ENCODE measurements at places on chromosomes 3 and 15.

DNA sequence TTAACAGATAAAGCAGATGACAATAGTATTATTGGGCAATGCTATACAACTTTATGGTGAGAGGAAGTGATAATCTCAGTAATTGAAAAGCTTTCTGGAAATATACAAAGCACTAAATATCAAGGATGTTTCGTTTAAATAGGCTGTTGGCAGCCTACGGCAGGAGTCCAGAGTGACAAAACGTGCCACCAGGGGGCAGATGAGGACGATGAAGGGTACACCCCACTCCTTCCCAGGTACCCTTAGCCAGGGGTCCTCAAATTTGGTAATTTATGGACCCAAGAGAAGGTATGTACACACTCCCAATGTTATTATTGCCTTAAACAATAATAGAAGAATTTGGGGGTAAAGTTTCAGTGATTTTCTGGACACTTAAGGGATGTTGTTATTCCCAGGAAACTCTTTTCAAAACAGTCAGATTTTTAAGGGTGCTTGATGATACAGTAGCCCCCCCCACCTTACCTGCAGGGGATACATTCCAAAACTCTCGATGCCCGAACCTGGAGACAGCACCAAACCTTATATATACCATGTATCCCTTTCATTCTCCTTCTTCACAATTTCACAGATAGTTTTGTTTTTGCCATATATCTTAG is 1.4 kb upstream of the MAGEL2 start:
- no peak for DNase-seq

GRCh38 chr3:129112308-129113052 is 9.1 kb downstream of the RAB43 start:
- no peak for DNase-seq

GRCh38 chr3:66933233-66933632 is 64.9 kb upstream of the KBTBD8 start:
- DNase-seq, result no peak

- no peak for DNase-seq
These were observed 294.7 kb downstream of the OXSM start for GRCh38 chr3:26084629-26085028.

DNA sequence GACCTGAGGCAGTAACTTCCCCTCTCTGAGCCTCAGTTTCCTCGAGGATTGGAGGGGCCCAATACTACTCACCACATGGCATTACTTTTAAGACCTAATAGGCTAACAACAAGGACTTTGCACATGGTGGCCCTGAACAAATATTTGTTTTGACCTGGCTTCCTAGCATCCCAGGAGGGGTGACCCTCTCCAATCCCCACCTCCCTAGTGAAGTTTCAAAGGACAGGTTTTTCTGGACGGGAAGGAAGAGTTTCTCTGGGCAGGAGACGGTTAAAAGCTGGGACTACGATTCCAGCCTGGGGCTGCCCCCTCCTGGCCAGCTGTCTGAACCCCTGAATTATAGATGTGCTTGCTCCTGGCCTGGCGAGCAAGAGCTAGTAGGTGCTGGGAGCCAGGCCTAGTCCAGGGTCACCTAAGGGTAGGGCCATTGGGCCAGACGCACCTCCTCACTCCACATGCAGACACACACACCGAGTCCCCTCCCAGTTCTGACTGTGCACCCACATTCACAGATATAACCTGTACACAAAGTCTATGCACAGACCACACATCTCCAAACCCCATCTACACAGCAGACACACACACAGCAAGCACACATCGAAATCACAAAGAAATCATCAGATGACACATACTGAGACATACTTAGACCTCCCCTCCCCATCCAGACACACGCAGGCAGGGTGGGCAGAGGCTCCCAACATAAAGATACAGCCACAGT is 2.7 kb upstream of the ISL2 start:
- no peak for DNase-seq

DNA sequence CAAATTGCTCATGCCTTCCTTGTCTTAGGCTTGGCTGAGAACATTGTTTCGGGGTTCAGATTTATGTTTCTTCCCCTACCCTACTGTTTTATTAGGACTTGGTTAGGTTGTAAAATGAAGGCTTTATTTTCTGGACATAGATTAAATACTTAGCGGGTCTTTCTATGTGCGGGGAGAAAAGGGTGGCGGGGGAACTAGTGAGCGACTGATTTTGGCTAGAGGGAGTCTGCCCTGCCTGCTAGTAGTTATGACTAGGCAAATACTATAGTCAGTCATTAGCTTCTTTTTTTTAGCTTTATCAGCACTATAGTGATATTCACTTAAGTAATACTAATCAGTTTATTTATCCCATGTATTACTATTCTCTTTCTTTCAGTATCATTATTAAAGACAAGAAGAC is 3.6 kb downstream of the CADM2 start:
- no peak for DNase-seq

DNA sequence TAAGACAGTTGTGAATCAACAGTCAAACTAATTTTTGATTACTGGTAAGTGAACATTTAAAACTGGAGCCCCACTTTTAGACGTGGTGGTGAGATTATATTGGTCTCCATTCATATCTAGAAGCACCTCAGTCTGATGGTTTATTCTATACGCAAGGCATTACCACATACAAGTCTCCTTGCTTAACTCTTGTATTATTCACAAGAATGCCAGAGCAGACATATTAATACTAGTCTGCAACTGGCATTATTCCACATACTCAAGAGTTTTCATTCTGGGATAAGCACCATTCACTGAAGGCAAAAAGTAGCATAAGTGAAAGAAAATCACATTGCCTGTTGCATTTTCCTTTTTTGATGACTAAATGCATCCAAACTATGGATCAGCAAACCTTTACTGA is 36.9 kb upstream of the MEIS2 start:
- no peak for DNase-seq

GRCh38 chr3:50493086-50493485 is 10.3 kb downstream of the CACNA2D2 start:
- DNase-seq, result no peak

GRCh38 chr3:39080026-39080425 is 27.4 kb downstream of the GORASP1 start:
- no peak for DNase-seq

GRCh38 chr3:82462977-82463376 is 701.5 kb upstream of the GBE1 start:
- no peak for DNase-seq

DNA sequence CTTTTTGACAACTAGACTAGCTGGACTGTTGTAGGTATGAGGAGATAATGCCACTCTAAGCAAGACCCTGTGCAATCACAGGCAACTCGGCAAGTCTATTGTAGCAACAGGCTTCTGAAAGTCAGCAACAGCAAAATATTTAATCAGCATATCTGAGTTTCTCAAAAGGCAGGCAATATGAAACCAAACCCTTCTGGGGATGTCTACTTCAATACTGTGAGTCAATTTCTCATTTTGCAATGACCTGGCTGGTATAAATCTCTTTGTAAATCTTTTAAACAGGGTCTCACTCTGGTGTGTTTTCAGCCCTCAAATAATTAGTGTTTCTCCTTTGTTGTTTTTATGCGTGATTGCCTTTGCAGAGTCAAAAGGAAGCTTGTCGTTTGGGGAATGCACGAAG is 1044.5 kb downstream of the NTRK3 start:
- DNase-seq, result no peak

DNA sequence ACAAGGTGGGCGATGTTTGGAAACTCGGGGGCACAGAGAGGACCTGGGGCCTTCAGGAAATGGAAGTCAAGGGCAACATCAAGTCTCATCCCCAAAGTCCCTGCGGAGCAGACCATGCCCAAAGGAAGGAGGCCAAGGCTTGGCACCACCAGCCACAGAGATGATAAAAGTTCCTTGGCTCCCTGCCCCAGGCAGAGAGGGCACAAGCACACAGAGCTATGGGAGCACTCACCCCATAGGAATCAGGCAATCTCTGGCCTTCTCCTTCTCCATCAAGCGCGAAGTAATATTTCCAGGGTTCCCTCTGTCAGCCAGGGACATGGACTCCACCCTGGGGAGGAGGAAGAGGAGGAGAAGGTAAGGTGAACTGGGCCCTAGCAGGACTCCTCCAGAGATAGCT is 7.9 kb downstream of the ACAA1 start:
- DNase-seq, result no peak

- no peak for DNase-seq
These were observed 95.4 kb downstream of the LSM3 start for GRCh38 chr3:14273901-14274611.

DNA sequence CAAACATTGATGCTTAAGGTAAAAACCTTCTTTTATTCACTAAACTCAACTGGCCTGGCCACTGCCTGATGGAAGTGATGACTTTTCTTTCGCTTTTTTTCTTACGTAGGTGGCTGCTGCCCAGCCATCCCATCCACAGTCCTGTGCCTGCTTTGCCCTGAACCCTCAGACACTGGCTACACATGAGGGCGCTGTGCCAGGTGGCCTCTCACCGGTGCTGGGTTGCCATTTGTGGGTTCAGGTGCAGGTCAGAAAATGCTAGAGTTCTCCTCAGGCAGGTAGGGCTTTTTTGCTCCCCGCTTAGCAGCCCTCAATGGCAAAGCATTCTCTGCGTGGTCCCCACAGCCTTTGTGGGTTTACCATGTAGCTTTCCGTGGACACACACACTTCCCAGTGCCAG is 88.3 kb upstream of the PRR23E start:
- DNase-seq, result no peak

DNA sequence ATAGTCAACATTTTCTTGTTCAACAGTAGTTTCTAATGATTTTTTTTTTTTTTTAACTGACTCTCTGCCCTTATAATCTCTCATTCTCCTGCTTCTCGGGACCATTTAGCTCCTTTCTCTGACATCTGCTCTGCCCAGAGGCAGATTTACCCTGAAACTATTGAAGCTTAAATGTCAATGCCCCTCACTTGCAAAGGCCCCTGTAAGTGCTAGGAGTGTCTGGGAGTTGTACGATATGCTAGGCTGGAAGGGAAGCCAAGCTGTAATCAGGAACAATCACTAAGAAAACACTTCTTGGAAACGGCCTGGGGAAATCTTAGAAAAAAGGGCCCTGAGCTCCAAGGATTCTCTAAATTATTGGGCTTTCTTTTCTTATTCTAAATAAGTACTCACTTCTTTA is 5.8 kb upstream of the PLOD2 start:
- DNase-seq, result no peak

DNA sequence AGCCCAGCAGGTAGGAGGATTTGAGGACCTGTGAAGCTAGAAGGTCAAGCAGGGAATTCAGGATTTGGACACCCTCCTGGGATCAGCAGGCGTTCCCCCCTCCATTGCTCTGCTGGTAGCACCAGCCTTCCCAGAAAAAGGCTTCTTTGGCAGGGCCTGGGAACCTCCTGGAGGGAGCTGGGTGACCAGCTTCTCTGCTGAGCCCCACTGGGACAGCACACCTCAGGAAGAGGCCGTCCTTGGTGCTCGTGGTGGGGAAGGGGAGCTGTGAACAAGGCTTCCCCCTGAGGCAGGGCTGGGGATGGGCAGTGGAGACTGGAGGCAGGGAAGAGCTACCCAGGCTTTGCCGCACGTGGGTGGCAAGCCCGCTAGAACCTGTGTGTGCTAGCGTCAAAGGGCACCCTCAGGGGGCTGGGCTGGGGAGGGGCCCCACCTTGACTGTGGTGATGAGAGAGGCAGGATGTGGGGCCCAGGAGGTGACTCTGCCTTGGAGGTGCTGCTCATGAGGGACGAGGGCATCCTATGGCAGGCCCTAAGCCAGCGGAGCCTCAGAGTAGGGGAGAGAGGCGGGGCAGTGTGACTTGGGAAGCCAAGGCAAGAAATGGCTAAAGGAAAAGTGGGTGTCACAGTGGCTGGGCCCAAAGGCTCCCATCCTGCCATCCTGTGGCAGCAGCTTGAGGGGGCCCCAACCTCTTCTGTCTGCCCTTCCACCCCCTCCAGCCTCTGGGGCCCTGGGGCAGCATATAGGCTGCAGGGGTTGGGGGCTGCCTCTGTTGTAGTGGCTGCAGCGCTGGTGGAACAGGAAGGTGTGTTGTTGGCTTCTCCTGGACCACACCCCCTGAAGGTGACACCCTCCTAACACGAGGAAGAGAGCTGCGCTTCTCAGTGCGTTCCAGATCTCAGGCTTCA is 20.7 kb downstream of the KLF13 start:
- DNase-seq, result peak; percentile 81

GRCh38 chr3:182527745-182528144 is 265.6 kb upstream of the ATP11B start:
- DNase-seq, result no peak

DNA sequence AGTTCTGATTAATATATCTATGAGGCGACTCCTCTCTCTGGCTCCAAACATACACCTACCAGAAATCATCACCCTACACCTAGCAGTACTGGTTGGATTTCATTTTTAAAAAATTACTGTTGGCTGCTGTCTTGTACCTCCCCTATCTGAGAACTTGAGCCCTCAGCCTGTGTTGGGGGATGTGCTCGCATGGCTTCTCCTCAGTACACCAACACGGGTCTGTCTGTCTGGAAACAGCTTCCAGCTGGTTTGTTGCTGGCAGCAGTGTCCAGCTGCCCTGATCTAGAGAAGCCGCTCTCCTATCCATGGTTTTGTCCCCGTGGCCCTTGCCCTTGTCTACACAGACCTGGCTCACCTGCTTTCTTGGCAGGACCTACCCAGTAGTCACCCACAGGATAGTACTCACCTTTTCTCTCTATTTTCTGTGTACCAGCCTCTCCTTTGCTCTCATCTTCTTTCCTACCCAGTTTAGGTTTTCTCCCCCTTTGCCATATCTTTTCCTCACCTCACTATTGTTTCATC is 43.2 kb upstream of the NEDD4 start:
- DNase-seq, result no peak

DNA sequence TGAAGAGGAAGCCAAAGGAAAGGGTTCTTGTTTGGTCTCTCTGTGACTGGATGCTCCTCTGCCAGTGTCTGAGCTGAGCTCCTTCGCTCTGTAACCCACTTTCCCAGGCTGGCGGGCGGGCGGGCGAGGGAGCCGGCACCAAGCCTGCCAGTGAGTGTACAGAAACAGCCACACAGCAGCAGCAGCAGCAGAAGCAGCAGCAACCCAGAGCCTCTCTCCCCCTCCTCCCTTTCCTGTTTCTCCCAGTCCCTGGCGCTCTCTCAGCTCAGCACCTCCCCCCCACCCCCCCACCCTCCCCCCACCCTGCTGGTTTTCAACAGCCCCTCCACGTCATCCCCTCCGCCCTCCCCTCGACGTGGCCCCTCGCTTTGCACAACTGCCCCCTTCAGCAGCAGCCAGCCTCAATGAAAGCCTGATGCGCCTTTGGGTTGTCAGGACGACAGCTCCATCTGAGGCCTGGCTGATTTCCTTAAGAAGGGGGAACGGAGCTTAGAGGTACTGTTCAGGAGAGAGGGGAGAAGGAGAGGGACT is at the start of gene LSAMP:
LSAMP (minus strand) TSS at position 177 of the 531 bp plus-strand sequence.
- no peak for DNase-seq
